Mesenteric fat pad (tissue), 1 donor: ENCODE measurements at places on chromosomes 3 and 15. TPM values are rescaled to one million over a fixed set of nuclear protein-coding genes. Genes with fewer than 3 reads are reported as not detected.

Gene CD86
- total RNA-seq, result 15.4 TPM

- peak; percentile 75 for DNase-seq
Measured at GRCh38 chr3:42123012-42123581, 31.9 kb downstream of the TRAK1 start.

- DNase-seq, result no peak
Measured at GRCh38 chr15:68816158-68816557, 4.5 kb downstream of the ANP32A start.

DNA sequence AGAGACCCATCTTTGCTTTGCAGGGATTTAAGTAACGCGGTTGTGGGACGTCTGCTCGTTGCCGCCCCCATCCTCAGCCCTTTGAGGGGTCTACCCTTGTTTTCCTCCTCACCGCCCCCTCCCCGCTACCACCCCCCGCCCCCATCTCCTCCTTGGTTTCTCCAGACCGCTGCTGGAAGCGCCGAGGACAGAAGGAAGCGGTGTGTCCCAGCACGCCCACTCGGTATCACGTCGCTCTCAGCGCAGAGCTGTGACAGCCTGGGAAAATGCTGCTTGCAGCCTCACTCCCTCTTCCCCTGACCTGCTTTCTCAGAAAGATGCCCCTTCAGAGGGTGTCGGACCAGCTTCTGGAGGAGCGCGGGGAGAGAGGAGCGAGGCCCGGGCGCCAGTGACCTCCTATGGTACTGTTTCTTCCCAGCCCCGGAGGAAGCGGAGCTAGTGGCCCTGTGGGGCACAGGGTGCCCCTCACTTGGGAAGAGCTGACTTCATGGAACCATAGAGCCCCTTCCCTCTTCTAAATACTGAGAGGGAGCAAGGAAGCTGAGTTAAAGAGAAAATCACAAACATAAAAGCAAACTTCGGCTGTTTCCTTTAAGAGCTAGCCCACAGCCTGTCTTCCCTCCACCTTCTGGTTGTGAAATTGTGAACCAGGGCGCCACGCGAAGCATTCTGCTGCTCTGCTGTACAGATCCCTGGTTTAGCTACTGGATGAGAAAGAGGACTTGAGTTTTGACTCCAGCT is 698 bp downstream of the IL1RAP start:
- no peak for DNase-seq

- DNase-seq, result no peak
Measured at GRCh38 chr3:187641320-187642016, 28.7 kb downstream of the SST start.

GRCh38 chr15:52031556-52031955 is 12.5 kb downstream of the MAPK6 start:
- no peak for DNase-seq

Gene ZCWPW2
- total RNA-seq, result 0.51 TPM

- DNase-seq, result no peak
Measured at GRCh38 chr3:3353153-3353552, 173.7 kb upstream of the CRBN start.

DNA sequence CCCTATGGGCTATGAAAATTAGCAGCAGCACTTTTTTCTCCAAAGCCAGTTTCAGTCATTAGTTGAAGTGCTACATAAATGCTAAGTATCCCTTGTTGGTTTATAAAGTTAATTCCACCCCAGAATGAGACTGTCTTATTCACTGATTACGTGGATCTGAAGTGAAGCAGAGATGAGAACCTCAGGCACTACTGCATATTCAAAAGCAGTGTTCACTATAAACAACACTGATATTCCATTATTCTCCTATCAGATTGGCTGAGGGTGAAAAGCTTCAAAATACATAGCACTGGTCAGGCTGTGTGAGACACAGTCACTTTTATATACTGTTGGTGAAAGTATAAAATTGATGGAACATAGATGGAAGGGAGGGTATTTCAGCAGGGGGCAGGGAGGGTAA is 395.7 kb upstream of the RARB start:
- DNase-seq, result no peak

- no peak for DNase-seq
Measured at GRCh38 chr15:63896336-63897115, 62.8 kb upstream of the HERC1 start.

Gene C3orf70
- 2.9 TPM for total RNA-seq

GRCh38 chr3:17035966-17036365 is 151.2 kb downstream of the PLCL2 start:
- DNase-seq, result no peak

GRCh38 chr3:7697548-7697947 is 804.1 kb upstream of the LMCD1 start:
- DNase-seq, result no peak

- DNase-seq, result no peak
Measured at GRCh38 chr3:165895919-165896318, 58.7 kb upstream of the BCHE start.

Gene IMPG2
- total RNA-seq, result 0.13 TPM
